ENCODE measurements at places on chromosomes 3 and 15.

GRCh38 chr3:128548021-128548420 lies 55.0 kb upstream of the GATA2 start:
- DNase-seq = no peak

GRCh38 chr15:80323285-80323684 lies 71.3 kb upstream of the CTXND1 start:
- DNase-seq = no peak

DNA sequence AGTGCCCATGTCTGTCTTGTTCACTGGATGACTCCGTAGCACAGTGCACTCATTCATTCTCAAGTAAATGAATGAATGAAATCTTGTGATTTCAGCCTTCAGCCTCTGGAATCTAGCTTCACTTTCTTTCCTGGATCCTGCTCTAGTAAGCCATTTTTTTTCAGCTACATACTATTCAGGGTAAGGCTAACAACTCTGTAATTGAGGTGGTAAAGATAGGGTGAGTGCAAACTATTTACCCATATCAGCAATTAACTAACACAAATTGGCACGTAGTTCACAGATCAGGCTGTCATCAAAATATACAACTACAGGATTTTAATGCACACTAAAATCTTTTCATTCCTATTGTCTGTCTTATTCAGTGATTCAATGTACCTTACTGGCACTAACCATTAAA lies 195.1 kb upstream of the SLC2A2 start:
- no peak for DNase-seq

- no peak for DNase-seq
These were observed 79.2 kb downstream of the MME start for GRCh38 chr3:155159301-155159700.

GRCh38 chr15:69719527-69720240 lies 267.1 kb downstream of the RPLP1 start:
- DNase-seq = no peak

DNA sequence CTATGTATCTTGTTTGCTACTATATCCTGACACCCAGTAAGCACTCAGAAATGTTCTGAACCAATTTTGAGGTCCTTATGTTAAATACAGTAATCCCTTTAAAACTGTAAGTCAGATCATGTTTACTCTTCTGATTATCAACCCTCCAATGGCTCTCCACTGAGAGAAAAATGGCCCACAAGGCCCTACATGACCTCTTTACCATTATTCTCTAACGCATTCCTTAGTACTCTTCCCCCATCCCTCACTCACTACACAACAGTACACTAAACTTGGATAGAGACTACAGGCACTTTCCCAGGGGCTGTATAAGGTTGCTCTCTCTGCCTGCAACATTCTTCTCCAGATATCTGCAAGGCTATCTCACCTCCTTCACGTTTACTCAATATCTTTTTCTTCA lies 1.9 kb downstream of the TOPBP1 start:
- DNase-seq = no peak

- no peak for DNase-seq
These were observed 731.7 kb downstream of the SQOR start for GRCh38 chr15:46366360-46367007.

- DNase-seq = no peak
These were observed 1174.7 kb downstream of the ZPLD1 start for GRCh38 chr3:103609472-103609871.

- no peak for DNase-seq
These were observed 35.4 kb downstream of the RNU5B-1 start for GRCh38 chr15:65339920-65340319.

DNA sequence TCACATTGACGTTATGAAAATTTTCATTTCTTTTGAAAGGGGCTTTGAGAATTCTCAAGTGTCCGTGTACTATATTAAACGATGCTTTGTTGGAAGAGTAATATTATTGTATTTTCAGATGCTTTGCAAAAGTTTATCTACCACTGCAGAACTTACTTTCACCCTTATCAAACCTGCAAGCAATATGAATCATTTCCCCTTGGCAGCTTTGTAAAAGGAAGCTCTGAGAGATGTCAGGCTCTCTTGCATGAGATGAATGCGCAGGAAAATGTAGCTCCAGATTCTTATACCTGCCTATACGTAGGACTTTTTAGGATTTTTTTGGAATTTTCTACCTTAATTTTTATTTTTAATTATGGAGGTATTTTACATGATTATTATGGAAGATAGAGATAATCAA lies 34.5 kb downstream of the GPD1L start:
- no peak for DNase-seq

GRCh38 chr3:66753670-66754069 lies 244.4 kb upstream of the KBTBD8 start:
- DNase-seq = no peak

- no peak for DNase-seq
These were observed 81.1 kb downstream of the MEGF11 start for GRCh38 chr15:66172324-66172980.

DNA sequence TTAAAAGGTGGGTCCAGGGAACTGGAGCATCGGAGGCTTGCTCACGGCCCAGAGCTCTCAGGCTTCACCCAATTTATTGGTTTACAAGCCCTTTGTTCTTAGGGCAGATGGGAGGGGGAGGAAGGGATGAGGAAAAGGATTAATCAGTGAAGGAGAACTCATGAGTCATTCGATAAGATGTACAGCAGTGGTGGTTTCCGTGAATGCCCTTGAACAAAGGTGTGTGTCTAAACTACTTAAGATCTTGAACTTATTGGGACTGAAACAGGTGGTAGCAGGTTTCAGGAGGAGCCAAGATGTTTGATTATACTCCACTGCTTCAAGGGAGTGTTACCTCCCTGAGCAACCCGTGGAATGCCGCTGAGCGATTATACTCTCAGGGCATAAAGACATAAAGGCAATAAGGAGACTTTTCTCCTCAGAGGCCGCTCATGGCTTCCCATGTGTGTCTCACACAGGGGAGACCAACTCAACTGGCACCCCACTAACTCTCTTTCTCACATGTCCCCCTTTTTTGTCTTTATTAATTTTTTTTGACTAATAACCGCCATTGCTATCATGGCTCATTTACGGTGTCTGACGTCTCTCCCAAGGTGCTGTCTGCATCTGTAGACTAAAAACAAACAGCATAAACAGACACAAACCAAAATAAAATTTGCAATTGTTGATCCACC lies 17.3 kb upstream of the SLC28A2 start:
- no peak for DNase-seq

GRCh38 chr15:99550077-99550476 lies 15.7 kb upstream of the MEF2A start:
- DNase-seq = no peak

GRCh38 chr15:95113041-95113440 lies 881.7 kb downstream of the MCTP2 start:
- no peak for DNase-seq

GRCh38 chr3:175989161-175989560 lies 1130.0 kb downstream of the NAALADL2 start:
- no peak for DNase-seq
